NCI-H2029 treated with DMSO at 0.1 percent for 48 hours (cell line): ENCODE measurements at places on chromosomes 11 and 22.

GRCh38 chr11:79536155-79536917 lies 95.5 kb upstream of the TENM4 start:
- no peak for DNase-seq

- no peak for DNase-seq
These were observed 17.2 kb downstream of the HPS5 start for GRCh38 chr11:18304745-18305144.

- DNase-seq: no peak
These were observed 187.8 kb downstream of the SNX19 start for GRCh38 chr11:130728185-130729180.

DNA sequence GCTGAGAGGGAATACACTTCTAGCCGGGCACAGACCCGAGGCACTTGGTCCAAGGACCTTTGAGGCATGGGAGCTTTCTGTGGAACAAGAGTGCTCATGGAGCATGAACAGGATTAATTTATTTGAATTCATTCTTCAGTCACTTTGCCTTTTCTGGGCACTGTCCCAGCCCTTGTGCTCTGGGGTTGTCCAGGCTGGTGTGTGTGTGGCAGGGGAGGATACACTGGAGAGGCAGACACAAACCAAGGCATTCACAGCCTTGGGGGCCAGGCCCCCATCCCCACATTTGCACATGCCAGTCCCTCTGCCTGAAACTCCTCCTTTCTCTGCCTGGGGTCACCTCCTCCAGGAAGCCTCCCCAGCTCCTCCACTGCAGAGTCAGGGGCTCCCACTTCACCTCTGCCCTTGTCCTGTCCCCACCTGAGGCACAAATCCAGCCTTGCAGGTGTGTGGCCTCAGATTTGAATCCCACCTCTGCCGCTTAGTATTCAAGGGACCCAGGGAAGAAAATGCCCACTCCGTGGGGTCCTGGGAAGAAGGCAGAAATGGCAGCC lies 55.5 kb downstream of the MYO7A start:
- no peak for DNase-seq

DNA sequence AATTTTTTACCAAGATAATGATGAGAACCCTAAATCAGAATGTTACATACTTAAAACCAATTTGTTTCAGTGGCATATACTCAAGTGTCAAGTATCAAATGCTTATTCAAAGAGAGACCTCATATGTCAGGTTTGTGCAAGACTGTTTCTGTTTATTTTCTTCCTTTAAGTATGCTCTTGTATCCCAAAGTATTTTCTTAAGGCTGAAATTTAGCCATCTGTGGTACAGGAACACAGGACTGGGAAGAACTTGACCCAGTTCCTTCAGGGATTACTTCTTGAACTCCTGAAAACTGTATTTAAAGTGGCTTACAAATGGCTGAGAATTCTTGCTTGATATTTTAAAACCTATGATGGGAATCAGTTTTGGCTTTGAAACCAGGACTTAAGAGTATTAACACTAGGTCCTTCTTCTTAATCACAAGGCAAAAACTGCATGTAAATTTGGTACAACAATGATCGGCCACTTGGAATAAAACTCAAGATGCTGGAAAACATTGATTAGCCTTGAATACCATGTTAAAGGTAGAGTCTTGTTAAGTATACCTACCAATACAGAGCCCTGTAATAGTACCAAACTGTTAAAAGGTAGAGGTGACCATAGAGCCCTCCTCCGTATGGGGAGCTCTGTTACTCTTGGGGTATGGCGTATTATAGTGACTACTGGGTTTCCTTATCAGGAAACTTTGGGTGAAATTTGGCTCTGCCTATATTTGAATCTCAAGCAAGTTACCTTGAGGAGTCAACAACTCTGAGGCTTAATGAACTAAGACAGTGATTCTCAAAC lies 95.9 kb downstream of the BLID start:
- DNase-seq: no peak

DNA sequence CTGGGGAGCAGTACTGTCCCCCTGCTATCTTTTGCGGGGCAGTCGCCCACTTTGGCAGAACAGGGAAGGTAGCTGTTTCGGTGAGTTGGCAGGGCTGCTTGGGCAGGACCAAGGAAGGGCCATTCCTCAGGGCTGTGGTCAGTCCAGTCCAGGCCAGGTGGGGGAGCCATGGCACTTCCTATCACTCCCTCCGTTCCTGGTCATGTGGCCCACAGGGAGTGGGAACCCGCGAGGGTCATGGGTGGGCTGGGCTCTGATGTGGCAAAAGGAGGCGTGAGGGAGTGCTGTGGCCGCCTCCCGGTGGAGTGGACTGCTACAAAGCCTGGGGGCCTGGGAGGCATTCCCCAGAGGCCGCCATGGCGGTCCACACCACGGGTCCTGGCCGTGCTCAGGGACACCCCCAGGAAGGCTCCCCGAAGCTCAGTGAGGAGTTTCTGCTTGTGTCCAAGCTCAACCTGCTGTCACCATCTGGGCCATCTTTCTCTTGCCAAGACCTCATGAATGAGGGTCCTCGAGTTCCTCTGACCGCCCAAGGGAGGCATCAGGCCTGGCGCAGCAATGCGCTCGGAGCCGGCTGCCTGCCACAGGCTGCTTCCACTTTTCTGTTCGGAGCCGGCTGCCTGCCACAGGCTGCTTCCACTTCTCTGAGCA lies 11.9 kb downstream of the CHID1 start:
- no peak for DNase-seq

GRCh38 chr11:12235553-12235946 lies 125.2 kb downstream of the MICAL2 start:
- DNase-seq: no peak

GRCh38 chr11:23569134-23569533 lies 708.9 kb upstream of the CCDC179 start:
- DNase-seq: no peak

DNA sequence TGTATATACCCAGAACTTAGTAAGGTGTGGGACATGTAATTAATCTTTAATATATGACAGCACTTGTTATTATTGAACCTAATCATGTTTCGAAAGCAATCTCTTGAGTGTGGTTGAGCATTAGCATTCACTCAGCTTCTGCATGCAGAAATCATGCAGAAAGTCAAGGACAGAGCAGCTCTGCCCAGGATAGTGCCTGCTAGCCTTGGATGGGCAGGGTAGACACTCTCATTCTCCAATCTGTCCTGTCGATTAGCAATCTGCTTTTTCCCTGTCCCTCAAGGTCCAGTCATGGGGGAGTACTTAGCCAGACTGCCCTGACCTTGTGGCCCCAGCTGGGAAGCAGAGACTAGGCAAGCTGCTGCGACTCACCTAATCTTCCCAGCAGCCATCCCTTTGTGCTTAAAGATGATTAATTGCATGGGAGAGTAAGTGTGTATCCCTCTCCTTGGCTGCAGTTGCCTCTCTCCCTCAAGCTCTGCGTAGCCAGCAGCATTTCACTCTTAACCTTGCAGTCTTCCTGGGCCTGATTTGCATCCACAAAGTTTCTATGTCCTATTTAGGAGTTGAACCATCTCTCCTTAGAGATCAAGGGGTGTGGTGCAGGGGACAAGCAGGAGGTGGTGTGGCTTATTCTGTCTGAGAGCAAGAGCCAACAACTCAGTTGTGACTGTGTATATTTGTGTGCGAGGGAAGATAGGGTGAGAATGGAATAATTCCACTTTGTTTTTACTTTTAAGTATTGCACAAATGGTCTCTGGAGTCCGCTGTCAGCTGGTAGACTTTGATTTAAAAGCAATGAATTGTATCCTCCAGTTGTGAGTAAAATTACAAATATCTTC lies 101.4 kb downstream of the FDX1 start:
- DNase-seq: no peak

DNA sequence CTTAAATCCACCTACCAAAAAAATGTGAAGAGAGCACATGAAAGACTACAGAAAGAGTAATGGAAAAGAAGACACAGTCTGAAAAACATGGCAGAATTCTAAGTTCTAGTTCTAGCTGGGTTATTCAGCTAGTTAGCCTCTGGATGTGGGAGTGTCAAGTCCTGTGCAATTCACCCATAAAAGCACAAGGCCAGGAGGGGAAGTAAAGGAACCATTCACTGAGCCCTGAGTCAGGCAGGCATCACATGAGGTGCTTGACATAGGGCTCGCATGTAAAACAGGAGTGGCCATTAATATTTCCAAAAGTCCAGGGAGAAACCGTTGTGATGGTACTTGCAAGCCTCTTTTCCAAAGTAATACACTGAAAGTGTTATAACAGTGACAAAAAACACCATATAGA lies 103.7 kb downstream of the GAB2 start:
- no peak for DNase-seq

DNA sequence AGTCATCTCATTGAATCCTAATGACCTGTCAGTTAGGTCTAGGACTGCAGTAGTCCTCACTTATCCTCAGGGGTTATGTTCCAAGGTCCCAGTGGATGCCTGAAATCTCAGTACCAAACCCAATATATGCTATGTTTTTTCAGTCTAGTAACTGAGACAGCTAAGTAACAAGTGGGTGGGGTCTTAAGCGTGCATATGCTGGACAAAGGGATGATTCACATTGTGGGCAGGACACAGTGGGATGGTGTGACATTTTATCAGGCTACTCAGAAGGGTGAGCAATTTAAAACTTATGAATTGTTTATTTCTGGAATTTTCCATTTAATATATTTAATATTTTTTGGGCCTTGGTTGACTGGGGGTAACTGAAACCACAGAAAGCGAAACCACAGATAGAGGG lies 29.0 kb downstream of the DDX10 start:
- no peak for DNase-seq

- DNase-seq: no peak
These were observed 471.5 kb downstream of the LRRC4C start for GRCh38 chr11:40987776-40988435.

GRCh38 chr11:113638376-113638775 lies 67.7 kb downstream of the TMPRSS5 start:
- DNase-seq: no peak

GRCh38 chr11:74783241-74783871 lies 34.7 kb downstream of the RNF169 start:
- DNase-seq: no peak
